Stimulated activated CD8-positive, alpha-beta memory T cell treated with anti-CD3 and anti-CD28 coated beads, Interleukin-4, amount 100 ng/mL, for 48 hours (primary cell): ENCODE measurements at places on chromosomes 1 and 21.

- no peak for DNase-seq
Measured at GRCh38 chr1:214563881-214564280, 12.5 kb upstream of the PTPN14 start.

GRCh38 chr1:41496080-41497055 lies 11.9 kb upstream of the EDN2 start:
- DNase-seq = peak; percentile 73

DNA sequence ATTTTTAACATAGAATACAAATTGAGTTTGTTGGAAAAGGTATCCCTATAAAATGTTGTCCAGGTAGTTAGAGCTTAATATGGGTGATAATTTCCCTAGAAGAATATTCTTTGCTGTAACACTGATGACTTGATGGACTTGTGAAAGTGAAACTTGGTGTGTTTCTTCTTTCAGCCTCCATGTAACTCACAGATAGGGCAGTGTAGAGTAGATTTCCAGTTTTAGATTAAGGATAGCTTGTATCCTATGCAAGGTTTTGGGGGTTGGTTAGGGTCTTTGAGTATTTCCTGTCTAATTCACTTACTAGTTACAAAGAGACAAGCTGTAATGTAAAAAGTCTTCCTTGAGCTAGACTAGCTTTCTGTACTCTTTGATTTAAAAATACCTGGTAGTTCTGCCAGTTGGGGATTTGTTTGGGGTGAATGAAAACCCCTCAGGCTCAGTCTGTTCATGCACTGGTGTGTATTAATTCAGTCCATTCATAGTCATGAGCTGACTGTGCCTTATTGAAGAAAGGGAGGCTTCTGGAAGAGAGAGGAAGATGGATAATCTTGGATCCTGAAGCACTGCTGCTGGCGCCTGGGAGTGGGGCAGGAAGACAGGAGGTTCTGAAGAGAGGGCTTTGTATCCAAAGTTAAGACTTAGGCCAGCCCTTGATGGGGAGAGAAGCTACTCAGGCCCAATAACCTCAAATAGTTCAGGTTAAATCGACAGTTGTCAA lies 83.6 kb downstream of the CAMTA1 start:
- DNase-seq = no peak

GRCh38 chr1:149884433-149885338 lies 14.7 kb upstream of the BOLA1 start:
- peak; percentile 41 for DNase-seq

GRCh38 chr1:83500531-83500930 lies 498.4 kb downstream of the TTLL7 start:
- DNase-seq = no peak

DNA sequence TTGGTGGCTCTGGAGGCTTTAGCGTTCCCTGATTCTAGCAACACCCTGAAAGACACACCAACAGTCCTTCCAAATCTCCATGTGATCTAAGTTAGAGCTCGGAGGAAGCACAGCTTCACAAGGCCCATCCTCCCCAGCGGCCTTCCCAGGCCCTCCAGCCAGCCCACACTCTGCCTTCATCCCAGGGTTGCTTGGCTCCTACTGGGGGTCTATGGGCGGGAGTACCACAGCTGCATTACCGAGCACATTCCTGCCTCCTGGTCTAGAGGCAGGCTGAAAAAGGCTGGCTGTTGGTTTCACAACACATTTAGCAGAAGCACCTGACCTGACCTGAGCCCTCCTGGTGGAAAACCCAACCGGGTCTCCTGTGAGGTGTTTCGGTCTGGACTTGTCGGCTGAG lies 54.7 kb upstream of the TRIM67 start:
- DNase-seq = no peak

DNA sequence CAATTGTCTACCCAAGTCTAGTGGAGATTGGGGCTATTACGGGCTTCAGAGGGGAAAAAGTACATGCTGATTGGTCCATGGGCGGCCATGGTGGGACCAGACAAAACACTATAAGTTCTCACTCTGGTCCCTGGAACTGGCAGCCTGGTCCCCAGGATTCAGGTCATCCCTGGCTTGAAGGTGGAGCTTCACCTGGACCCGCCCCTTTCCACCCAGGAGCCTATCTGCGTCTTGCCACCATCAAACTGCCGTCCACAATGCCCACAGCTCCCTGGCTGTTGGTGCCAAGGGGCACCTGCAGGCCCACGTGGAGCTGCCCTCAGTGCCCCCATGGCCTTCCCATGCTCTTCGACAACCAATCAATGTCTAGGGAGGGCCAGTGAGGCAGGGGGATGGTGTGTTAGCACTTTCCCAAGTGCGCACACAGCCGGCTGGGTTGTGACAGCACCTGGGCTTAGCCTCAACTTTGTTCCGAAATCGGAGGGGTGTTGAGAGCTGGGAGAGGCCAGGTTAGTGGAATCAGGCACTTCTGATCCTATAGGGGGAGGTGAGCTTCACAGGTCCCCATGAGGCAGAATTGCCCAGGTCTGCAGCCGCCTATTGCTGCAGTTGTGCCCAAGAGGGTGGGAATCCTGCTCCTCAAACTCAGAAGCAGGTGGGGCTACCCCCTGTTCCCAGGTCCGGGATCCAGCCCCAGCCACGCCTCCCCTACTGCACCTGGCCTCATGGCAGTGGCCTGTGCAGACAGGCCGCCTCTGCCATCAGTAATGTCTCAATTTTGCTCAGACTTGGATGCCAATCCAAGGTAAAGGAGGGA lies 1369.4 kb upstream of the PRMT6 start:
- no peak for DNase-seq

DNA sequence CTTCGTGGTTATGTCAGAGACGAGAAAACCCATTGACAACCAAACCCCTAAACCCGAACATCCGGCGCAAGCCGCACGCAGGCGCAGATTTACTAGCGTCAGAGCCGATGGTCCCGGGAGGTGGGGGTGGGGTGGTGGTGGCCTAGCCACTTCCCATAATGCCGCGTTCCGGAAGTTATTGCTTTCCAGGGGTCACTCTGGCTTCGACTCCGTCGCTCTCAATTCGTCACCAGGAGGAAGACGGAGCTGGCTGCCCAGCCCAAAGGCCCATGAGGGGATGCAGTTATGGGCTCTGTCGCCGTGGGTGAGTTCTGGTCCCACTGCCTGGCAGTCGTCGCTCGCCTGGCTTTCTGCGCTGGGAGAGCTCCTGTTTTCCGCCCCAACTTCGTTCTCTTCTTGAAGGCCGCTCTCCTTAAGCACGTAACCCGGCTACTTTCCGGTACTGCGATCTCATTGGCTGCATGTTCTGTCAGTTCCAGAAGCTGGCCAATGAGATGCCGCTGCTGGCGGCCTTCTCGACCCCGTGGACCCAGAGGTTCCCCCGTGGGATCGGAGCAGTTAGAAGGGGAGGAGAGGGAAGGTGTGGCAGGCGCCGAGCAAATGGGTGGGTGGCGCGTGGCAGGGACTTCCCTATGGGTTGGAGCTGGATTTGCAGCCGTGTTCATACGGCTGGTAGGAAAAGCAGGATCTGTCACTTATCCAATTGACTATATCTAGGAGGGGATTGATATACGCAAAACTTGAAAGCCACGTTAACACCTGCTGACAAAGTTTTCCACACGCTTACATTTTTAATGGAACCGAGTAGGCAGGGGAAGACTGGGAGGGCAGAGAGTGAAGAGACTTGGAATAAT lies at the start of gene USP16:
Gene USP16 (plus strand): TSS at position 195 of the 854 bp plus-strand sequence. CDS start 3,246 bp downstream, outside the sequence.
- peak; percentile 95 for DNase-seq

- no peak for DNase-seq
Measured at GRCh38 chr1:184545601-184546000, 158.8 kb downstream of the C1orf21 start.

DNA sequence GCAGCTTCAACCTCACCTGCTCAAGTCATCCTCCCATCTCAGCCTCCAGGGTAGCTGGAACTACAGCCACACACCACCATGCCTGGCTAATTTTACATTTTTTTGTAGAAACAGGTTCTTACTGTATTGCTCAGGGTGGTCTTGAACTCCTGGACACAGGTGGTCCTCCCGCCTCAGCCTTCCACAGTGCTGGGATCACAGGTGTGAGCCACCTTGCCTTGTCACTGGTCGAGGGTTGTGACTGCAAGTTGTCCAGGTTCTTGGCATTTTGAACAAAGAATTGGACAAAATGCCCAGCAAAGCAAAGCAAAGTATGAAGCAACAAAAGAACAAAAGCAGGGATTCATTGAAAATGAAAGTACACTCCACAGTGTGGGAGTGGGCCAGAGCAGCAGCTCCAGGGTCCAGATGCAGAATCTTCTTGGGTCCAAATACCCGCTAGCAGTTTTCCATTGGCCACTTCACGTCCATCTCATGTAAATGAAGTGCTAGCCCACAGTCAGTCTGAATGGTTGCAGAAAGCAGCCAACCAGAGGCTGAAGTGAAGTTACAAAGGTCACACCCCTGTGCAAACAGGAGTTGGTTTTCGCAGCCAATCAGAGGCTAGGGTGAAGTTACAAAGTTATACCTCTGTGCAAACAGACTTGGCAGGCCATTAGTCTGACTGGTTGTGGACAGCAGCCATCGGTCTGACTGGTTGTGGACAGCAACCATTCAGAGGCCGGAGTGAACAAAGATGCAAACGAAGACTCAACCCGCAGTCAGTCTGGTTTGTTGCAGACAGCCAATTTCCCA lies 109.5 kb upstream of the KIF26B start:
- no peak for DNase-seq

DNA sequence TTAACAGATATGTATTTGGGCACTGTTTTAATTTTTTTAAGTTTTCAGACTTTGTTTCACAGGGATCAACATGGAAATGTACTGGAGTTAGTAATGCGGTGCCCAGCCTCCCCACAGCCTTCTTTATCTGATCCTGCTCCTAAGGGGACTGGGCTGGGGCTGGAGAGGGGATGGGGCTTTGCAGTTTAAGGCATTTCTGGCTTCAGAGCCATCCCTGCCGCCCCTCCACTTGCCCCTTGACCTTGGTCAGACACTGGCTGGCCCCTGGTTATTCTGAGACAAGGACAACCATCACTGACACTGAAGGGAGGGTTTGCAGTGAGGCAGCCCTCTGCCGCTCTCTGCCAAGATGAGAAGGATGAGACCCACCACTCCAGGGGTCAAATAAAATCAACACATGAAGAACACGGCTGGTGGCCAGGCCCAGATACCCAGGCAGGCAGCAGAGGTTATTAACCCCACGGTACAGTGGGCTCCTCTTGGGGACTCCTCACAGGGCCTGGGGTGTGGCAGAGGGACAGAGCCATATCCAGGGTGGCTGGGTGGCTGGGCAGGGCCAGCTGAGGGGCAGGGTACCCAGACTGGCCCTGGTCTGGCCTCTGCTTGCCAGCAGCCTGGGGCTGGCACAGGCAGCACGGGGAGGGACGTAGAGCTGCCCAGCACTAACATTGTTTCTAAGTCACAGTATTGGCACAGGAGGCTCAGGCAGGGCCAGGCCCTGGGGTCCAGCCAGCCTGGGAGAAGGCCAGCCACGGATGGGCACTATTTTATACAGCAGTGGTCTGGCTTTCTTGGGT lies 7.2 kb upstream of the UBE2U start:
- no peak for DNase-seq

GRCh38 chr1:26210147-26210870 lies 19.9 kb downstream of the CATSPER4 start:
- DNase-seq = no peak

DNA sequence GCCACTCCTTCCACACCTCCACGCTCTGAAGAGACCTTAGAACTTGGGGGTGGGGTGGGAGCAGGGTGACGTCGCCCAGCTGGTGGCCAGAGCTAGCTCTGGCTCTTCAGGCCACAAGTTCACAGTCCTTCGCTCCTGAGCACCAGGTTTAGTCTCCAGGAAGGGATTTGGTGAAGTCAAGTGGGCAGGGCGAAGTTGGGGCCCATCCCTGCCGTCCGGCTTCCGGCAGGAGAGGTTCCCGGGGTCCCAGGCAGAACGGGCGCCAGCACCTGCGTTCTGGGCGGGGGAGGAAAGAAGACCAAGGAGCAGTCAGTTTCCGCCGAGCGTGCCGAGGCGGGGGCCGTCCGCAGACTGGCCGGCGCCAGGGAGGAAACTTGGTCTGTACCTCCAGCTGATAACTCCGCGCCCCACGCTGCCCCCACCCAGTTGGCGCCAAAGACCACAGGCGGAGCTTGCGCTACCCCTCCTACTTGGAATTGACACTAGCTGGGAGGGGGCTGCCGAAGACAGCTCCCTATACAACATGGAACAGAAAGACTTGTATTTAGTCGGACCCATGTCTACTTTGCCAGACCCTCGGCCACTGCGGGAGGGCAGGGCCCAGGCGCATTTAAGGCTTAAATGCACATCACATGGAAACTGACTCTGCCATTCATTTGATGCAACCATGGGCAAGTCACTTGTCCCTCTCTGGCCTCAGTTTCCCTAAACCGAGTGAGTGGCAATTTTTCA lies 995 bp downstream of the ID3 start:
- DNase-seq = peak; percentile 65

GRCh38 chr1:5519366-5520135 lies 472.7 kb downstream of the NPHP4 start:
- DNase-seq = no peak

DNA sequence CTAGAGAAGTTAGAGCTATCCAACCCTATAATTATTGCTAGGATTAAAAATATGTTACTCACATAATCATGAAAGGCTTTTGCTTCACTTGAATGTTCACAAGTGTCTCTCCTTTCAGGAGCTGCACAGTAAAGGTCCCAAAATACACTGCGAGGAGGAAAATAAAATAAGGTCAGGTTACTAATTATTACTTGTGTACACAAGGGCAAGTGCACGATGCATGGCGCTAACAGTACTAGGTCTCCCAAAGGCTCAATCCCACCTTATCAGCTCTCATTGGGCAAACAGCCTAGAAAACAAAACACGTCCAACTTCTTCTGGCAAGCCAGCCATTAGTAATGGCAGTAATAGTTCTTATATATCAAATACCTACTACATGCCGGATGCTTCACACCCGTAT lies 4.4 kb downstream of the SSBP3 start:
- DNase-seq = no peak

- no peak for DNase-seq
Measured at GRCh38 chr1:1143636-1144035, 27.7 kb upstream of the C1orf159 start.

DNA sequence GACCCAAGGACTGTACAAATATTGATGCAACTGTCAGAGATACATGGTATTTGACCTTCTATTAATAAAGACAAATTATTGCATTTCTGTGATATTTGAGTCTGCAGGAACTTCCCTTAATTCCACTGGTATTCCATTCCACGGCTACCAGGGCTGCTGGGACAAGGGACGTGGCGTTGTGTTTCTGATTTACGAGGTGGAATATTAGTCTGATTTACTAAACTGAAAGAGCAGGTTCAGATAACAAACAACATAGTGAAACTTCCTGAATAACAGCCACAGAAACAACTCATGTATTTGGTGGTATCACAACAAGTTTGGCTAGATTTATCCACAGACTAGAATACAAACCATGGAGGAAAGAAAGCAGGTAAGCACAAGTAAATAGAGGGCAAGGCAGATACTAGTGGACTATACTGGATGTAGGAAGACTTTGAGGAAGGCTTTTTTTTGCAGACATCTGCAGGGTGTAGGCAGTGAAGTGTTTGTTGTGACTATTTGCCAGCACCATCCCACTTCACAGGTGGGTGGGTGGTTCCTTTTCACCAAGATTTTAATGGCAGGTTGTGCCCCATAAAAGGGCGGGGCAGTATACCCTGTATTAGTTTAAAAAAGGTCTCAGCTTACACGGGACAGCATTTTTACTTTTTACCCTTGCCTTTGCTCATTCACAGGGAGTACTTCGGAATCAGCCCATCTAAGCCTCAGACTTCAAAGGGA lies 100.4 kb downstream of the FGGY start:
- DNase-seq = no peak
